Stimulated activated CD8-positive, alpha-beta memory T cell treated with anti-CD3 and anti-CD28 coated beads, Interleukin-4, amount 100 ng/mL, for 1 hour (primary cell): ENCODE measurements at places on chromosomes 6 and 20.

- no peak for DNase-seq
Observed at GRCh38 chr6:16190214-16190613, 48.2 kb upstream of the GMPR start.

DNA sequence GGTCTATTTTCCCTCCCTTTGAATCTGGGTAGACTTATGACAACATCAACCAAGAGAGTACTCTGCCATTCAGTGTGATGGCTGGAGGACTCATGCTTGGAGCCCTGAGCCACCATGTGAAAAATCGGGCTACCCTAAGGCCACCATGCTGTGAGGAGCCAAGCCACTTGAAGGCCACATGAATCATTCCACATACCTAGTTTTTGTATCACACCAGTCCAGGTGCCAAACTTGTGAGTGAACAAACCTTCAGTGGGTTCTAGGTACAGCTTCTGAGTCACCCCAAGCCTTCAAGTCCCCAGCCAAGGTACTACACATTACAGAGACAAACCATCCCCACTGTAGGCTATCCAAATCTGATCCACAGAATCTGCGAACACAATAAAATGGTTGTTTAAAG, 37.4 kb upstream of the E2F3 start:
- DNase-seq: no peak

DNA sequence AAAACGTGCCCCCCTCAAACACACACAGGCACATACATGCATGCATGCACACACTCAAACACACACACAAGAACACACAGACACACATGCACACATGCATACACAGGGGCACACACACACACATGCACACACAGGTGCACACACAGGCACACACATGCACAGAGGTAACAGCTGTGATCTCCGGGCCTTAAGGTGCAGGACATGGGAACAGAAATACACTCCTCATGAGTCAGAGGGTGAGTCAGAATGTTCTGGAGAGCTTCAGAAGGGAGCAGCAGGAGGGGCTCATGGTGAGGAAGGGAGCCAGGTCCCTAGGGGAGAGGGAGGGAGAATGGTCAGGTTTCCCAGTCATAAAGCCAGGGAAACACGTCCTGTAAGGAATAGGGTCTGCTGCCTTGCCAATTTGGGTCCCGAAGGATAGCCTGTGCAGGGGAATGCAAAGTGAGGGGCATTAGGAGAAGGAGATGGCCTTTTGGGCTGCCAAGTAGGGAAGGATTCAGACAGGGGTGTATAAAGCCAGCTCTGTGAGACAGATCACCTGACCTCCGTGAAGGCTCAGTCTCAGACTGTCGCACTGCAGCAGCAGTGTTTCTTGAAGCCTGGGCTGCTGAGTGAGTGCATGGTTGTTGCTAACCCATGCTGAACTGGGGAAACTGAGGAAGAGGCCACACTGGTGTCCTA, 123.9 kb downstream of the MAFB start:
- DNase-seq: no peak

DNA sequence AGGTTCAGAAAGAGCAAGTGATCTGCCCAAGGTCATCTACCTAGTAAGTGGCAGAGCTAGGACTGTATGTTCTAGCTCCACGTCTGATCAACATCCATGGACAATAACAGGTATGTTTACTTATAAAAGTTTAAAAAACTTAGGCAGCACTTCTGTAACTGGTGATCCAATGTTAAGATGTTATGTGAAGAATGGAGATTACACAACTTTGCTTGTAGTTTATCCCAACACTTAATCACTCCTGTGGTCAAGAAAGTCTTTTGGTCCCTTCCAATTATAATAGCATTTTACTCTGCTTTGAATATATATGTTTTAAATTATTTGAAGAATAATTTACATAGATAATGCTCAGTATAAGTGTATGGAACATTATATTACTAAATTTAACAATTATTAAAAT, 4.8 kb downstream of the FBXO30 start:
- DNase-seq: no peak

- DNase-seq: no peak
Observed at GRCh38 chr6:160261991-160262680, 3.5 kb upstream of the SLC22A2 start.

DNA sequence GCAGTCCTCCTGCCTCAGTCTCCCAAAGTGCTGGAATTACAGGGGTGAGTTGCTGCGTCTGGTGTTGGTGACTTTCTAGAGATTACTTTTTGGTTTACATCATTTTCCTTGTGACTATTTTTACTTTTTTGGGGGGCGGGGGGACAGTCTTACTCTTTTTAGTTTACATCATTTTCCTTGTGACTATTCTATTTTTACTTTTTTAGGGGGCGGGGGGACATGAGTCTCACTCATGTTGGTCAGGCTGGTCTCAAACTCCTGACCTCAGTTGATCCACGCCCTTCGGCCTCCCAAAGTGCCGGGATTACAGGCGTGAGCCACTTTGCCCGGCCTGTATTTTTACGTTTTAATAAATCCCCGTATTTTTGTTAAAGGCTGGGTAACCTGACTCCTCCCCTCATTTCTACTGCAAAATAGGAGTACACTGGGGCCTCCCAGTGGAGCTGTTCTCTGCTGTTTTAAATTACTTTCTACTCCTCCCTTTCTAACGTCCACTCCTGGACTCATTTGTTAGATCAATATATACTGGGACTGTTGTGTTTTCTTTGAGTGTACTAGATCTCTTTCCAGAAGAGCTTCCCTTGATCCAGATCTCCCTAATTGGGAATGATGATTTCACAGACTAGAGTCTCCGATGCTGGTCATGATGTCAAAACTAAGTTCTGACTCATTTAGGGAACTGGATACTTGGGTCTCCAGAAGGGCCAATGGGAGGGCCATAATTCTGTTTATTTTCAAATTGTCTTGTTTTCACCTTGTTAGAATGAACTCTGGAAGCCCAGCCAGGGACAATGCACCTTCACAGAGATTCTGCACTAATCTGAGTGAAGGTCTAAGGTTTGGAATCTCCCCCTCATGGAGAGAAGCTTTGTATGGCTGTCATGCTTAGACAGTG, 9.2 kb downstream of the HSPA1B start:
- DNase-seq: no peak

DNA sequence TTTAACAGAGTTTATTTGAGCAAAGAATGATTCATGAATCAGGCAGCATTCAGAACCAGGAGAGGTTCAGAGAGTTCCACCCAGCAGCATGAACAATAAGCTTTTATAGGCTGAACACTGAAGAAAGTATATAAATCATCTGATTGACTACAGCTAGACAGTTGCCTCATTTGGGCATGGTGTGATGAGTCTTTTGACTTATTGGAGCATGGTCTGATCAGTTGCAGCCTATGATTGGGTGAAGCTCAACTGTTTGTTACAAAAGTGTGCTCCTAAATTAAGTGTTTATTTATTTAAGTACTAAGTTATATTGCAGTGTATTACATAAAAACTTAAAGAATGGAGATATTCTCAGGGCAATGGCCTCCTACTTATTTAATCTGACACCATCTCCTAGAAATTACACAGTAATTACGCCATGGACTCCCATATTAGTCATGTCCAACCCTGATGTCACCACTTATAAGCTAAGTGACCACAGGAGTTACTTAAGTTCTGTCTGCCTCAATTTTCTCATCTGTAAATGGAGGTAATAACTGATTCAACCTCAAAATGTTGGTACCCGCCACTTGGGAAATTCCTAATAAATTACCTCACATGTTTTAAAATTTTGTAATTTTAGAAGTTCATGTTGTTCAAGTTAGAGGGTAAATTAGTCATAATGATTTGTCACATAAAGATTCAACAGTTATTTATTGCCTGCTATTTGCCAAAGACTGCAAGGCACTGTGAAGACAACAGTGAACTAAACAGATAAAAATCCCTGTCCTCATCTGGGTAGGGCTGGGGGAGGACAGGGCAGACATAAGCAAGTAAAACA, 15.2 kb upstream of the ROS1 start:
- DNase-seq: no peak

GRCh38 chr6:111620169-111620568, 14.5 kb upstream of the TRAF3IP2 start:
- no peak for DNase-seq

- no peak for DNase-seq
Observed at GRCh38 chr6:24126586-24127192, 674 bp downstream of the NRSN1 start.

DNA sequence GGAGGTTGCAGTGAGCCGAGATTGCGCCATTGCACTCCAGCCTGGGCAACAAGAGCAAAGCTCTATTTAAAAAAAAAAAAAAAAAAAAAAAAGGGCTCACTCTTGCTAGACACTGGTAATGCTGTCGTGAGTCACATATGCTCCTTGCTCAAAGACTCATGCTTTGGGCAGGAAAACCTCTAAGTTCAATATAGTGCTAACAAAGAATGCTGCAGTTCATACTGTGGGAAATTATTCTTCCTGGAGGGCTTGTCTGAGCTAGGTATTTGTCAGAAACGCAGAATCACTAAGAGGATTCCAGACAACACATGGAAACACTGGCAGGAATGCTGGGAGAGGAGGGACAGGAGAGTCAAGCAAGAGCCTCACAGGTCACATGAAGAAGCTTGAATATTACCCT, 2.3 kb upstream of the LYRM2 start:
- no peak for DNase-seq

- no peak for DNase-seq
Observed at GRCh38 chr20:63351811-63352591, 9.1 kb downstream of the CHRNA4 start.

GRCh38 chr6:91895599-91896285, 1308.9 kb upstream of the MAP3K7 start:
- DNase-seq: no peak

DNA sequence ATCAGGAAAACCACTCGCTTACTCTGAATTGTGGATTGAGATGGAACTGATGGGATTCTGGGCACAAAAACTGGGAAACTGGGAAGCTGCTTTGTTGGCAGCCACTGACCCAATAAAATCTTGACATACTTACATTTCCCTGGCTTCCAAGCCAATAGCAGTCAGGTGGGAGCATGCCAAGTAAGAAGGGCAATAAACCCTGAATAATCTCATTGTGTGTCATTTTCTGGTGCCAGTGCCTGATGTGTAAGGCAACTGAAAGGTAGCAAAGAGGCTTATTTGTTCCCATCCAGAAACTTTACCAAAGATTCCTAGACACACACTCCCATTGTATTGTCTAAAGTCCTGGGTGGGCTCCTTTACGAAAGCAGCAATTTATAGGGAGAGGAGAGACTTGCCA, 93.2 kb downstream of the TBX18 start:
- DNase-seq: no peak

GRCh38 chr20:47156301-47157137, 200.0 kb downstream of the ZMYND8 start:
- DNase-seq: no peak

- DNase-seq: no peak
Observed at GRCh38 chr6:152984513-152984872, 1.7 kb upstream of the FBXO5 start.

- no peak for DNase-seq
Observed at GRCh38 chr6:46421939-46422338, 69.3 kb downstream of the RCAN2 start.

DNA sequence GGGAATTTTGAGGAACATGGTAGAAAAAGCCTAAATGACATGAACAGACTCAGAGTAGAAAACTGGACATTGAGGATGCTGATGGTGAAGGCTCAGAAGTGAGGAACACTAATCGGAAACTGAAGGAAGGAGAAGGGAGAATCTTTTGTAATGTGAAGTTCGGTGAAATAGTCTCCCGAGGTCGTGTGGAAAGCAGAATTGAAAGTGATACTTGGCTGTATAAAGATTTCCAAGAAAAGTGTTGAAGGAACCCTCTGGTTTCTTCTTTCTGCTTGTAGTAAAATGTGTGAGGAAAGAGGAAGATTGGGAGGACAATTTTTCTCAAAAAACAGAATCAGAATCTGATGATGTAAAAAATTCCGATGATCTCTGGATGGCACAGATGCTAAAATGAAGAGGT, 115.4 kb downstream of the LAMP5 start:
- no peak for DNase-seq

- DNase-seq: no peak
Observed at GRCh38 chr6:149250951-149251350, 66.6 kb upstream of the TAB2 start.

DNA sequence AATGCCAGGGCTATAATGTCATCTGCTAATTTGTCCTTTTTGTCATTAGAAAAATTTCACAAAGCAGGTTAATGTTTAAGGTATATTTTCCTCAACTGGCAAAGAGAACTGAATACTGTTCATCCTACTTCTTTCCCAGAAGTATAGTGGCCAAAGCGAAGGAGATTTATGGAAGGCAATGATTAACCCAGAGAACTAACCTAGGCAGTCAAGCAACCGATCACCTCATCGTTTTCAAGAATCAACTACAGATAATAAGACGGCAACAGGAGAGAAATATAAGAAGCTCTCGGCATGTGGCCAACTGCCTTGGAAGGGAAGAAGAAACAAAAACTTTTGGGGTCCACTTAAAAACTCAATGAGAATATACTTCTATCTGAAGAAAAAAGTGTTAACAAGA, 38.2 kb downstream of the REV3L start:
- DNase-seq: no peak
